ENCODE measurements at places on chromosomes 2 and 18.

DNA sequence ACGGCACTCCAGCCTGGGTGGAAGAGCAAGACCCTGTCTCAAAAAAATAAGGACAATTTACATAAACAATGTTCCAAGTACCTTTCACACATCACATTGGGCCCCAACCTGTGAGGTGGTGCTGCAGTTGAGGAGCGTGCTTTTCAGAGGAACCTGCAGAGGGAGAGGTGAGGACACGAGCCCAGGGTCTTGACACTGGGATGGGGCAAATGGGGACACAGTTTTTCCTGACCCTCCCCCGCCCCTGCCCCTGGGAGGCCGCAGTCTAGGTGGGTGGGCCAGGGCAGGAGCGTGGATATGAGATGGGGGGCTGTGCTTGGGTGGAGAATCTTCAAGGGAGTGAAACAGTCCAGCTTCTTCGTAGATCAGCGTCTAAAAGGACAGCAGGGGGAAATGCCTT lies 112.9 kb downstream of the SEPTIN10 start:
- DNase-seq, result no peak

GRCh38 chr2:16682431-16683118 lies 16.9 kb upstream of the CYRIA start:
- no peak for DNase-seq

- DNase-seq, result no peak
These were observed 308.9 kb upstream of the CCDC68 start for GRCh38 chr18:55268151-55268601.

- no peak for DNase-seq
These were observed 94.9 kb downstream of the DSEL start for GRCh38 chr18:67421651-67422050.

DNA sequence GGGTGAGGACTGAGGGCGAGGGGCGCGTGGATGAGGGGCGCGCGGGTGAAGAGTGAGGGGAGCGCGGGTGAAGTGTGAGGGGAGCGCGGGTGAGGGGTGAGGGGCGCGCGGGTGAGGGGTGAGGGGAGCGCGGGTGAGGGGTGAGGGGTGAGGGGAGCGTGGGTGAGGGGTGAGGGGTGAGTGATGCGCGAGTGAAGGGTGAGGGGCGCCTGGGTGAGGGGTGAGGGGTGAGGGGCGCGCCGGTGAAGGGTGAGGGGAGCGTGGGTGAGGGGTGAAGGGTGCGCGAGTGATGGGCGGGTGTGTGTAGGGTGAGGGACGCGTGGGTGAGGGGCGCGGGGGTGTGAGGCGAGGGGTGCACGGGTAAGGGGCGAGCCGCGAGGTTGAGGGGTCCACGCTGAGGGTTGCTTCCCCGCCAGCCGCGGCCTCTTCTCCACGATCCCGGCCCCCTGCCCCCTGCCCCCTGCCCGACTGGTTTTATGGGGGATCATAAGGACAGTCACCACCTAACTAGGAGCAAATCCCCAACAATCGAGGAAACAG lies 1.1 kb upstream of the SLC66A2 start:
- DNase-seq, result no peak

DNA sequence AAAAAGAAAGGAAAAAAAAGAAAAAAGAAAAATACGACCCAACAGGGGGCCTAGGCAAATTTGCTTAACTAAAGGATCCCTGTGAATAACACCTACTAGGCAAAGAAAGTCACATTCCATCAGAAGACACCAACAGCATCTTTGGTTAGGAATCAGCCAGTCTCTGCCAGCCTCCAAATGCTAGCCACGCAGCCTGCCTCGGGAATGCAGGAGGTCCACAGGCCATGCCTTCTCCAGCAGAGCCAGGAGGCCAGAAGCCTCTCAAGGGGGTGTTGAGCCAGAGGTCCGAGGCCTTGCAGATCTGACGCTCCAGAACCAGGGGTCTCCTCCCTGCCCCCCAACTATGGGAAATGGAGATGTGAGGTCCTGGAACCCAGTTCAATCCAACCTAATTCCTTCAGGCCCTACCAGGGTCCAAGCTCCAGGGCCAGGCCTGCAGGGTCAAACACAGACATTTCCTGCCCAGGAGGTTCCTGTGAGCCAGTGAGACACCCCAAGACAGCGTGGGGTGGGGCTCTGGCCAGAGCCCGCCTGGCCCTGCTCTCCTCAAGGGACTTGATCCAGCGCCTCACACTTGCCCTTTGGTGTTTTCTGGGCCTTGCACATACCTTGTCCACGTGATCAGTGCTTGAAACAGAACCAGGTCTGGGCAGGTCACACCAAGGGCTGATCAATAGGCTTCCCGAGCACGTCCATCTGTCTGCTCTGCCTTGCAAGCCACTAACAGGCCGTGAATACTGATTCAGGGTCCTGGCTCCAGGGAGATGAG lies 289.6 kb upstream of the ID2 start:
- no peak for DNase-seq

Data from A549 (cell line).